ENCODE measurements at places on chromosomes 1 and 21.
A peak's percentile ranks its signal among the peaks of the same experiment; 100 is the strongest.

DNA sequence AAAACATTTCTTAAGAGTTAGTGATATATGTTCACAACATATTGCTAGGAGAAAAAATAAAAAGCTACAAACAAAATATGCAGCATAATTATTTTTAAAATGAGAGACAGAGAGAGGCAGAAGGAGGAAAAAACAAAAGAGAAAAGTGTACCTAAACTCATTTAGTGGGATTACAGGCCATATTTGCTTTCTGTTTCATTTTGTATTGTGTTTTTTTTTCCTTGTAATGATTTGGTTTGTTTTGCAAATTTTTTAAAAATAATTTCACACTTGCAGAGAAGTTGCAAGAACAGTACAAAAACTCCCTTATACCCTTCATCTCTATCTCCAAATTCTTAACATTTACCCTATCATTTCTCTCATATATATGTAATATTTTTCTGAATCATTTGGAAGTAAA, 65.0 kb downstream of the LBR start:
- no peak for DNase-seq

DNA sequence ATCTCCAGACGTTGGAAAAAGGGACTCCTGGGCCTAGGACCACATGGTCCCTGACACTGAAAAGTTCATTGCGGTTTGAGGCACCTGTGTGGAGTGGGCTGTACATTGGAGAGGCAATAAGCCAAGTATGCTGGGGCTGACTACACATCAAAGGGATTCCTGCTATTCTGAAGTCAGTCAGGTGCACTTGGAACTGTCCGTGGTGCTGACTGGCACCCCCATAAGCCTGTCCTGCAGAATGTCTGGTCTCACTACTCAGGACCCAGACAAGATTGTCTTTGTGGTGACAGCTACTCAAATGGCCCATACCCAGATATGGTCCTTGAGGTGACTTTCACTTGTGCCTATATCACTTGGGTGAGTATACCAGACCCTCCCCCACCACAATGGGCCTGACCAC, 150.6 kb downstream of the RWDD3 start:
- no peak for DNase-seq

- DNase-seq: no peak
Observed at GRCh38 chr1:16605213-16605525, 8.2 kb downstream of the NBPF1 start.

GRCh38 chr1:85656948-85657347, 51.3 kb downstream of the ZNHIT6 start:
- DNase-seq: no peak

- DNase-seq: peak; percentile 53
Observed at GRCh38 chr1:98051065-98051675, 130.3 kb upstream of the DPYD start.
